DMS53 (cell line): ENCODE measurements at places on chromosomes 2 and 18.

DNA sequence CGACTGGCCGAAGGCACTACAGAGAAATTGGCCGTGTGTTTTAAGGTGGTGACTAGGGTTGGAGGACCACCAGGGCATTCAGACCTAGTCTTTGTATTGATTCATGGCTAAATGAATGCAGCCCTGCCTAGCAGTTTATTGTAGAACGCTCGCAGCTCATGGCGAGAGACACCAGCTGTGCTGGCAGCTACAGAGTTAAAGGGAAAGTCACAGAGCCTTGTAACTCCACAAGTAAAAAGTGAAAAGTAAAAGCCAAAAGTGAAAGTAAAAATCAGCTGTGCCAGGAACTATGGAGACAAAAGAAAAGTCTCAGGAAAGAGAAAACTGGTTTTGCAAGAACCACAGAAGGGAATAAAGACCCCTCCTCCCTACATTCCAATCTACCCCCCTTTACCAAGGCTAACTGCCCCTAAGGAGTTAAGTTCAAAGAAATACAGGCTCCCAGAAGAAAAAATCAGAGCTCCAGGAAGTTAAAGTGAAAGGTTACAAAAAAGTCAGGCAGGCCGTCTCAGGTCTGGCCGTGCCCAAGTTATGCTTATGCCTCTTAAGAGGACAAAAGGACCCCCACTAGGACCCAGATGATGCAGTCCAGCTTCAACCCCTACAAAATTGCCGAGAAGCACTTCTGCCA, 46.4 kb upstream of the SELENOI start:
- DNase-seq = peak; percentile 16

- peak; percentile 33 for DNase-seq
These were observed 46.6 kb upstream of the RFX8 start for GRCh38 chr2:101521487-101521886.

- no peak for DNase-seq
These were observed 63.2 kb upstream of the ATP8B1 start for GRCh38 chr18:57866355-57866754.

DNA sequence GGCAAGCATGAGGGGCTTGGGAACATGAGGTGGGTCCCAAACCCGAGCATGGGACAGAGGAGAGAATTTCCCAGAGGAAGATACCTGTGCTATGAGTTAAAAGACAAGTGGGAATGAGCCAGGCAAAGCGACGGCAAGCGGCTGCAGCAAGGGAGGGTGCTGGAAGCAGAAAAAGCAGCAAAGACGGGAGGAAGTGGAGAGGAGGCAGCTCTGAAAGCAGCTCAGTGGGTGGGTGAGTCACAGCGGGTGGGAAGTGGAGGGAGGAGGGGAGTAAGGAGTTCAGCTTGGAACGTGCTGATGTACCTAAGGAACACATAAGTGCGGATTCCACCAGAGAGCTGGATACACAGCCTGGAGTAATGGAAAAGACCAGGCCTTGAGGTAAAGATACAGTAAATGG, 41.4 kb downstream of the THUMPD2 start:
- no peak for DNase-seq

DNA sequence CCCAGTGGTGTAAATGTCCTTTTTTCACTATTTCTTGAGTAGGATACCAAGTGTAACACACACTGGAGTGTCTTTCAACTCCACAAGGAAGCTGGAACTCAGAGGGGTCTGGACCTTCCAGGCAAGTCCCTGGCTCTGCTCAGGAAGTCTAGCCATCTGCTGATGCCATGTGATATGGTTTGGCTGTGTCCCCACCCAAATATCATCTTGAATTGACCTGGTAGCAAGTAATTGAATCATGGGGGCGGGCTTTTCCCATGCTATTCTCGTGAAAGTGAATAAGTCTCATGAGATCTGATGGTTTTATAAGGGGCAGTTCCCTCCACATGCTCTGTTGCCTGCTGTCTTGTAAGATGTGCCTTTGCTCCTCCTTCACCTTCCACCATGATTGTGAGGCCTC, 99.4 kb upstream of the CDC42EP3 start:
- DNase-seq = no peak

DNA sequence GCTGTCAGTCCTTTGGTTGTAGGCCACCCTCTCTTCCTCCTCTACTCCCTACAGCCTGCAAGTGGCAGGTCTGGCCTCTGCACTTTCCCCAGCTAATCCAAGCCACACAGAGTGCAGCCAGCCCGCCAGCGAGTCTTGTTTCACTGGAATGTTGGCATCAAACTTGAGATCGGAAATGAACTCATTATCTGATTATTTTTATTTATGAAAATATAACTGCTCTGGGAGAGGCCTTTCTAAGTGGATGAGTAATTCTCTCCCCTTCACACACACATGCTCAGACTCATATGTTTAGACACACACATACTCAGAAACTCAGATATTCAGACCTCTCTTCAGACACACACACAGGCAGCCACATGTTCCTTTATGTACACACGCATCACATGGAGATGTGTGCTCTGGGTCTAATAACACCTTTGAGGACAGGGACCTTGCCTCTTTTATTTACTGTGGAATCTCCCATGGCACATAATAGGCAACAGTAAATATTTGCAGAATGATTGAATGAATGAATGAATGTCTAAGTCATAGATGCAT, 151.3 kb downstream of the ZFP36L2 start:
- peak; percentile 71 for DNase-seq

- no peak for DNase-seq
These were observed 46.0 kb downstream of the ZNF516 start for GRCh38 chr18:76449111-76449453.

DNA sequence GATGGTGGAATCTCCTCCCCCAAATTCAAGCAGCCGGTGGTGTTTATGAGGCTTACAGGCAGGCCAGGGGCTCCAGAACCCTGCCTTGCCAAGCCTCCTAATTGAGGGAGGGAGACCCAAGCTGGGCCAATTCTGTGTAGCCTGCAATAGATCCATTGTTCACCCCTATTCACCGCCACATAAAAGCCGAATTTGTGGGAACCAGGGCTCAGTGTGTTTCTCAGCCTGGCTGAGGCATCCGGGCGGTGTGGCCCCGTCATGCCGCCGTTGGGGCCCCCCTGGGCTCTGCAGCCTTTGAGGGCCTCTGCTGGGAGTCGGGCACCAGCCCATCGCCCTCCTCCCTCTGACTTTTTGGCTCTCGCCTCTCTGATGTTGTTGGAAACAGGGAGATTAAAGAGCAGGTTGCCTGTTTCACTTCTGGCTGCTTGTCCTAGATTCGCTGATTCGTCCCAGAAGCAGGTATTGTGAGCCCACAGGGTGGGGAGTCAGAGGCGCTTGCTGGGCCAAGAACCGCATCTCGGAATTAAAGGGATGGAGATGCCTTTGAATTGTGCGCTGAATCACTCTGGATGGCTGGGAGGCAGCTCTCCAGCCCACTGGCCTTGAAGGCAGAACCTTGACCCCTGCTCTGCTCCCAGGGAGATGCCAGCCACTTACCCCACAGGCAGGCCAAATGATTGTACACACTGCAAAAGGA, 14.7 kb upstream of the OTOS start:
- DNase-seq = no peak

DNA sequence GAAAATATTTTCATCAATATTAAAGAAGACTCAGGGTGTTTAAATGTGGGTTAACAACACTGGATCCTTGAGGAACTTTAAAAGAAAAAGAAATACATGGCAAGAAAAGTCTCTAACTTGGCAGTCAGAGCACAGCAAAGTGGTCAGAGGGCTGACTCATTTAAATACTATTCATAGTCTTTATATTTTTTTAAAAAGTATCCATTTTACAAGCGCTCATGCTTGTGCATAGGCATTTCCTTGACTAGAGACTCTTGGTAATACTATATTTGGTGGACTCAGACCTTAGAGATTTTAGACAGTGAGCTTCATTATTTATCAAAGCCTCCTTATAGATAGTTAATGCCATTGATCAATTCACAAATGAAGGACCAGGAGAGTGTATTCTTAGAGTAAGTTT, 110.2 kb downstream of the ABCA12 start:
- DNase-seq = no peak

- no peak for DNase-seq
These were observed 288.3 kb downstream of the CYP26B1 start for GRCh38 chr2:71859211-71859847.

GRCh38 chr18:9869715-9870430, 15.9 kb upstream of the TXNDC2 start:
- DNase-seq = peak; percentile 35

- DNase-seq = no peak
These were observed 45.1 kb downstream of the ST6GAL2 start for GRCh38 chr2:106840818-106841217.

DNA sequence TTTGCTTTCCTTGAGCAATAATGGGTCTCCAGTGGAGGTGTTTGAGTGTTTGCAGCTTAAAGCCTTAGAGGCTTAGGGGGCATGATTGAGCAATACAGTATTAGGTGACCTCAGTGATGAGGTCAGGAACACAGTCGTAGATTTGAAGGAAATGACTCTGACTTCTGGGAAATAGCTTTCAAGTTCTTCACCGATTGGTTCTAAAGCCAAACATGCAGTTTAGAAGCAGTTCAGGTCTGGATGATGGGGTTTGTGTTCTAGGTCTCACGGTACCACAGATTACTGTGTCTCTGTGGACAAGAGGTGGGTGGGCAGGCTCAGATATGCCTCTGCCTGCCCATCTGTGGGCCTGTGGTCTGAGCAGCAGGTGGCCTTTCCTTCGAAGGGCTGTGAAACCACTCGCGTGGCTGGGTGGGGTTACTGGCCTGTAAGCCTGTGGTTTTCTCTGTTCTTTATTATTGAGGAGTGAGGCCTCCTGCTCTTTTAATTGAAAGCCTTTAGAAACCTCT, 7.8 kb downstream of the MTHFD2 start:
- DNase-seq = no peak
